Right lung (tissue), 10 donors: ENCODE measurements at places on chromosomes 16 and 17. TPM values are rescaled to one million over a fixed set of nuclear protein-coding genes. Genes with fewer than 3 reads are reported as not detected.

- no peak for DNase-seq
These were observed 31.8 kb upstream of the NKD1 start for GRCh38 chr16:50516401-50516800.

GRCh38 chr17:66527335-66527734 lies 224.9 kb downstream of the PRKCA start:
- no peak for DNase-seq

GRCh38 chr17:74220946-74221818 lies 7.8 kb downstream of the TTYH2 start:
- DNase-seq, result no peak

The TBC1D26 gene
- 0.52 TPM for polyA plus RNA-seq

DNA sequence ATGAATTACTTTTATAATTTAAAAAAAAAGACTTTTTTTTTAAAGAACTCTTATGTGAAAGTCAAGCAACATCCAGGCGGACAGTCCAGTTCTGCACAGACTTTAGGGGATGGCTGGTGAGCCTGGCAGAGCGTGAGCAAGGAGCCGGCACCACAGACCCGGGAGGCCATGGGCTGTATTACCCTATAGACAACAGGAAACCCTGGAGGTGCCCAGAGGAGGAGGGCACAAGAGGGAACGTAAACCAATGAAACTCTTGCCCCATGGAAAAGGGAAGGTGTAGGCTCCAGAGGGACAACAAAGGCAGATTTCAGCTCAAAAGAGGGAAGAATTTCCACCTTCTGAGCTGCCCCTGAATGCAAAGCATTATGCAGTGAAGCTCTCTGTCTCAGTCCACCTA lies 25.5 kb upstream of the RPH3AL start:
- DNase-seq, result no peak

- no peak for DNase-seq
These were observed 198.0 kb upstream of the MAF start for GRCh38 chr16:79798416-79799053.

DNA sequence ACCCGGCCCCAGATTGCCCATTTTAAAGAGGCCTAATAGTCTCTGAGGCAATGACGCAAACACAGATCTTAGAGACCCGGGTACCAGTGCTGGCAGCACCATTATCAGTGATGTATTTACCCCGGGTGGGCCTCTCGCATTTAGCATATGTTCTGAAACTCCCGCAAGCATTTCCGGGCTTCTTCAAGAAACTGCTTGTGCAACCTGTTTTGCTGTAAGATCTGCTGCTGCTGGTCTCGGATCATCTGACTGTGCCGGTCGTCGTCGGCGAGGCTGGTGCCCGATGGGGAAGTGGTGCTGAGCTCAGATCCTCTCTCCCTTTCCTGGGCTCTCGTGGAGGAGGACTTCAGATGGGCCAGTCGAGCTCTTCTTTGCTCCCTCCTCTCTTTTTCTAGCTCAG lies 12.5 kb downstream of the CEP295NL start:
- no peak for DNase-seq

The SPATA32 gene
- 0.24 TPM for polyA plus RNA-seq

The TBC1D3L gene
- 32.2 TPM for polyA plus RNA-seq

The COG8 gene
- 33.5 TPM for polyA plus RNA-seq

DNA sequence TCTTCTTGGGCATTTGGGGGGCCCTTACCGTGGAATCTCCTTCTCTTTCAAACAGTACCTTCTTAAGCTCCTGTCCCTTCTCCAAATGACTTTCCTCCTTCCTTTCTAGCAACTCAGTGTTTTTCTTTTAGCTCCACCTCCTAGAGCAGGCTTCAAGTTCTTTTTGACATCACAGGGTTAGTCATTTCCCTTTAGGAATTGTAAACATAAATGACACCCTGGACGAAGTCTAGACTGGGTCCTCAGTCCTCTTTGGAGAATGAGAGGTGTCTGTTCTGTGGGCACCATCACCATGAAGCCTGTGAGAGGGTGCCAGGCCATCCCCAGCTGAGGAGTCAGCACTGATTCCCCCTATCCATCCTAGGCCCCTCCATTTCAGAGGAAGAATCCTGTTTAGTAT lies 94.7 kb downstream of the SALL1 start:
- no peak for DNase-seq

DNA sequence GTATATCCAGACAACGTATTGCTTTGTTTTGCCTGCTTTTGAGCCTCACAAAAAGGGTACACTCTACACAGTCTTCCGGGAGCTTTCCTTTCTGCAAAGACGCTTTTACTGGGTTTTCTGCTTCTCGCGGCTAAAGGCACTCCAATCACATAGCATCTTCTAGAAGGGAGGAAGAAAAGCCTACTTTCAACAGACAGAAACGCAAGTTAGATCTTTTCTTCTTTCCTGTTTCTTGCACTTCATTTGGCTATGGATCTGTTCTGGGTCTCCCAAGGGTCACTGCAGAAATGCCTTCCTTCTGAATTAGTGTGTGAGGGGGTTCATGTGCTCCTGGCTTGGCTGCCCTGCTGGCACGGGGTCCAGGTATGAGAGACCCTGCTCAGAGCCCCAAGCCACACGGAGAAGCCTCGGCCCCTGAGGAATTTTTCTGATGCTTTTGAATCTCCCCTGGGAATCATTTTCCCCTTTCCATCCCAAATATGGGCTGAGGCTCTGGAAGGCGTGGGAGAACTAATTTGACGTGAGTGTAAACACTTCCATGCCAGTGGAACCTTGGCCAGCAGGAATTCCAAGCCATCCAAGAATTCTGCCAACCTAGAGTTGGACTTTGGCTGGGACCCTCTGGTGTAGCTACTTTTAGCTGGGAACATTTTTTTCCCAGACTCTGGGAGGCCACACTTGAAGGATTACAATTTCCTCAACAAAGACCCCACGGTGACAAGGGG lies 49.6 kb upstream of the NKD1 start:
- DNase-seq, result peak; percentile 21

The RHBDF2 gene
- 4.9 TPM for polyA plus RNA-seq

The KRT33B gene
- polyA plus RNA-seq, result not detected

DNA sequence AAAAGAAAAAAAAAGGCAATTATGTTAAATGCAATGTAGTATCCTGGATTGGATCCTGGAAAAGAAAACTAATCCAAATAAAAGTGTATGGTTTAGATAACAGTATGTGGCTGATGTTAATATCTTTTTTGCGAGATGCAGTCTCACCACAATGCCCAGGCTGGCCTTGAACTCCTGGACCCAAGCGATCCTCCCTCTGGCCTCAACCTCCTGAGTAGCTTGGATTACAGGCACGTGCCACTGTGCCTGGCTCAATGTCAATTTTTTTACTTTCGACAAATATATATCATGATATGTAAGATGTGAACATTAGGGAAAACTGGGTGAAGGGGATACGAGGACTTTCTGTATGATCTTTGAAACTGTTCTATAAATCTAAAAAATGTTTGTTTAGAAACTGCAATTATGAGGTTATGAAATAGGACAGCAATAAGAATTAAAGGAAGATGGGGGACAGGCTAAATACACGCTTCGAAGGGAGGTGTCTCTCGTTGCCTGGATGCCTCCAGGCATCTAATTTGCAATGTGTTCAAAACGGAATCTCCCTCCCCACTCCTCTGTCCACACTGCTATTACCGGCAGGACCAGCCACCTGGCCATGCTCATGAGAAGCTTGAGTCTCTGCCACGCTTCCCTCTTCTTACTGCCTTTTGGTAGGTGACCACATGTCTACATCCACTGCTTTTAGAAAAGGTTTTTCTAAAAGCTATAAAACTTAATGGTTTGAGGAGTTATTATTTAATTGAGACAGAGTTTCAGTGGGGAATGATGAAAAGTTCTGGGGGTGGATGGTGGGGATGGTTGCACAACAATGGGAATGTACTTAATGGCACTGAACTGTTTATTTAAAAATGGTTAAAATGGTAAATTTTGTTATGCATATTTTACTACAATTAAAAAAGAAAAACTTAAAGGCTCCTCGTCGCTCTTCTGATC lies 15.2 kb downstream of the UBE2O start:
- no peak for DNase-seq
